ENCODE measurements at places on chromosomes 2 and 18.

DNA sequence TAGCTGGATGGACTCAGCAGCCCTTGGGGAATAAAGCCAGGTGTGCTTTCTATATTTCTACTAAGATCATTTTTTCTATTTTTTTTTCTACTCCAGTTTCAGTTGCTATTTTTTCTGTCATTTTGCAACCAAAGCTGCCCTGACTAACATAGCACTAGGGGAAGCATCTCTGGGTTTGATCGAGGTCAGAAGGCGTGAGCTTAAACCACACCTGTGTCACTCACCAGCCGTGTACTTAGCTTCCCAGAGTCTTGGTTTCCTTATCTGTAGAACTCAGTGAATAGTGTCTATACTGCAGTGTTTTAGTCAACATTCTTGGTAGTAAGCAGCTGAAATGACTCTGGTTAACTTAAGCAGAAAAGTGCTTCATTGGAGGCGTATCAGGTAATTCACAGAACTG, 489.6 kb upstream of the SPRED2 start:
- no peak for DNase-seq

- peak; percentile 41 for DNase-seq
Measured at GRCh38 chr2:19648583-19648982, 253.2 kb downstream of the TTC32 start.

DNA sequence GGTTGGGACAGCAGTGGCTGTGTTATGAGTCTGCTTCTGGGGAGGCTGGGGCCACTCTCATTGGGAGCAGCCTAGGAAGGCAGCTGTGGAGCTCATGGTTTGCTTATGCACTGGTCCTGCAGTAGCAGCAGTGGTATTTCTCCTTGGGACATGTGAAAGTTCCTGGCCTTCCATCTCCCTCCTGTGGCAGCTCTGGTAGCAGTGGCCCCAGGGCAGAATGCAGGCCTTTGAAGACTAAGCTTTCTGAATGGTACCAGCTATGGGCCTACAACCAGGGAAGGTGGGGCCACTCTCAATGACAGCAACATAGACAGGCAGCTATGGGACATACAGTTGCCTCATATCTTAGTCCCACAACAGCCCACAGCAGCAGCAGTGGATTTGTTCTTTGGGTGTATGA, 117.3 kb upstream of the VWC2L start:
- no peak for DNase-seq

DNA sequence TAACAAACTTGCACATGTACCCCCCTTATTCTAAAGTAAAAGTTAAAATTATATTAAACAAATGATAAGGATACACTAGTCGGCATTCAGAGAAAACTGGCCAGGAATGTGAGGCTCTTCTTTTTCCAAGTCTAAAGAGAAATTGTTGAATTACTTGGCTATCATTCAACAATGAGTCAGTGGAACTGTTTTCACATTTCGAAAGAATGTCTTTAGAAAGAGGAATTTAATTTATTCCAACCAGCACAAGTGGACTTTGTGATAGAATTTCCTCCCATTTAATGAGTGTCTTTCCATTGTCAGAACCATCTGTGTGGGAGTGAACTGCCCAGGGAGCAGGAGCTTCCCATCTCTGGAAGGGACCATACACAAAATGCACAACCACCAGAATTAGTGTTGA, 792.2 kb downstream of the EPHA4 start:
- DNase-seq: peak; percentile 30

- no peak for DNase-seq
Measured at GRCh38 chr18:79570266-79571201, 109.1 kb upstream of the CTDP1 start.

GRCh38 chr2:31187166-31187565, 30.1 kb downstream of the CAPN14 start:
- DNase-seq: no peak

DNA sequence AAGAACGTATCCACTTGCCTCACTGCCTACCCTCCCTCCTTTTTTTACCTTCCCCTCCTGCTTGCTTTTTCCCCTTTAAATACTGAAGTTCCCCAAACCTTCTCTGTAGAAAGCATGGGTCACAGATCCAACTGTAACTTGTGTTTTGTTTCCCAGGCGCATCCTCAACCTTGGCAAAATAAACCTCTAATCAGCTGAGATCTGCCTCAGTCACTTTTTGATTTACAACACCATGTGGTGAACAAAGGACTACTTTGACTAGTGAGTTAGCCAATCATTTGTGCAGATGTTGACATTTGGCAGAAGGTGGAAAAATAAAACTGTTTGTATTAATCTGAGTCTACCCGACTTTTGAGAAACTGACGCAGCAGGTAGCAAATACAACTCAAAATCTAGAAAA, 23.3 kb upstream of the MCM6 start:
- DNase-seq: no peak

- no peak for DNase-seq
Measured at GRCh38 chr18:70382017-70382416, 93.2 kb downstream of the SOCS6 start.

- DNase-seq: no peak
Measured at GRCh38 chr2:237218756-237219155, 133.1 kb downstream of the COPS8 start.

DNA sequence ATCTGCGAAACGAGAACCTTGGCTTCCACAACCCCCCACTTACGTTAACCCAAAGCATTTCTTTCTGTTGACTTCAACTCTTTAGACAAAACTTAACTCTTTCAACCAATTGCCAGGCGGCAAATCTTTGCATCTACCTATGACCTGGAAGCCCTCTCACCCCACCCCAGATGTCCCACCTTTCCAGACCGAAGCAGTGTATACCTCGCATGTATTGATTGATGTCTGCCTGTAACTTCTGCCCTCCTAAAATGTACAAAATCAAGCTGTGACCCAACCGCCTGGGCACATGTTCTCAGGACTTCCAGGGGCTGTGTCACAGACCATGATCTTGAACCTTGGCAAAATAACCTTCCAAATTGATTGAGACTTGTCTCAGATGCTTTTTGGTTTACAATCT, 12.3 kb downstream of the AQP12B start:
- no peak for DNase-seq

Measured in AG09319 (cell line).